ENCODE measurements at places on chromosomes 16 and 17. TPM values are rescaled to one million over a fixed set of nuclear protein-coding genes. Genes with fewer than 3 reads are reported as not detected.

Gene CALB2
- polyA plus RNA-seq: 308 TPM

Gene ZNF624
- polyA plus RNA-seq: 0.85 TPM

DNA sequence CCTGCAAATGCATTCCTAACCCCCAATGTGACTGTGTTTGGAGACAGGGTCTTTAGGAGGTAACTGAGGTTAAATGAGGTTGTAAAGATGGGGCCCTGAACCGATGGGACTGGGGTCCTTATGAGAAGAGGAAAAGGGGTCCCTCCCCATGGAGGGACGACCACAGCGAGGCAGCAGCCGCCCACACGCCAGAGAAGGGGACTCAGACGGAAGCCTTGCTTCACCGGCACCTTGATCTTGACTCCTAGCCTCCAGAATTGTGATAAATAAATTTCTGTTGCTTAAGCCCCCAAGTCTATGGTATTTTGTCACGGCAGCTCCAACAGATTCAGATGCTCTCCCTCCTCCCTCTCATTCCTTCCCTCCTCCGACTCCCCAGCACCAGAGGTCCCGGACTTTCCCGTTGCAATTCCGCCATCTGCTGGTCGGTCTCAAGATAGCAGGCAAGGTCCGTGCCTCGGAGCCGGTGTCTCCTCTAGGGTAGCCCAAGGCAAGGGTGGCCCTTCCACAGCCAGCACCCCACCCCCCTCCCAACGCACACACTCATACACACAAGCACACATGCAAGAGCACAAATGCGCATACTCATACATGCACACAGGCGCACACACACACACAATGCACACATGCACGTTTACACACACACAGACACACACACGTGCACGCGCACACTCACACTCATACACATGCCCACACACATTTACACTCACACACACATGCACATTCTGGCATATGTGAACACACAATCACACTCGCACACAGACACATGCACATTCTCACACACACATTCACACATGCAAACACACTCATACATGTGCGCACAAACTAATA lies 23.1 kb upstream of the C16orf78 start:
- peak; percentile 88 for DNase-seq

Gene NHERF1
- 95.8 TPM for polyA plus RNA-seq

- DNase-seq: peak; percentile 1
Observed at GRCh38 chr17:41211845-41212466, 14.5 kb upstream of the KRTAP9-2 start.

GRCh38 chr17:42632949-42633444 lies 23.5 kb downstream of the TUBG1 start:
- DNase-seq: no peak

DNA sequence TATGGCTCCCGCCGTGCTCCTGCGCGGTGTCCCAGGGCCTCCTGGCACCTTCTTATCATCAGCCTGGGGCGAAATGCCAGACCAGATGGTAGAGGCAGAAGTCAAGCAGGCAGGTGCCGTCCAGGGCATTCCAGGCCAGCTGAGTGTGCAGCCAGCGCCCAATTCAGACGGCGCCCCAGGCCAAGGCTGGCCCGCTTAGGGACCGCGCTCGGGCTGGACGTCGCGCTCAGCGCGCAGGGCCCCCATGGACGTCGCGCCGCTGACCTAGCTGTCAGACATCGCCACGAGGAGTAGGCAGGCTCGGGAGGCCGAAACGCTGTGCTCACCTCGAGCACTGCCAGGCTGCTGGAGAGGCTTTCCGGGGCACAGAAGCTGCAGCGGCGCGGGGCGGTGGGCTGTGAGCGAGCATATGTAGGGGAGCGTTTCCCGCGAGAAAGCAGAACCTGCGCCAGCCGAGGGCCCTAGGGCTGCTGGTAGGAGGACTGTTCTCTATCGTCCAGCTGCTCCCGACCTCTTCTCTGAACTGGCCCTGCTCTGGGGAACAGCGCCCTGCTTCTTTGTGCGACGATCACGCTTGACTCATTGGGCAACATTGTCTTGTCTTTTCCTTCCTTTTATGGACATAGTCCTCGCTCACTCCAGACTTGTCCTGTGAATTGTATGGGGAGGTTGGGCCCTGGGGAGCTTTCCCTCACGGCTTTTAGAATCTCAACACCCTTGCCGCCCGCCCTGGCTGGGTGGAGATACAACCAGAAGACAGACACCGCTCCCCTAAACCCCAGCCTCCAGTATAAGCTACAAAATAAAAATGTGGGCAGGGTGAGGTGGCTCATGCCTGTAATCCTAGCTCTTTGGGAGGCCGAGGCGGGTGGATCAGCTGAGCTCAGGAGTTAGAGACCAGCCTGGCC lies 8.4 kb upstream of the CA4 start:
- peak; percentile 21 for DNase-seq

Gene TMEM238L
- polyA plus RNA-seq: not detected

All from brain (organoid and tissue), 16 donors.